ENCODE measurements at places on chromosomes 16 and 17. TPM values are rescaled to one million over a fixed set of nuclear protein-coding genes. Genes with fewer than 3 reads are reported as not detected.

DNA sequence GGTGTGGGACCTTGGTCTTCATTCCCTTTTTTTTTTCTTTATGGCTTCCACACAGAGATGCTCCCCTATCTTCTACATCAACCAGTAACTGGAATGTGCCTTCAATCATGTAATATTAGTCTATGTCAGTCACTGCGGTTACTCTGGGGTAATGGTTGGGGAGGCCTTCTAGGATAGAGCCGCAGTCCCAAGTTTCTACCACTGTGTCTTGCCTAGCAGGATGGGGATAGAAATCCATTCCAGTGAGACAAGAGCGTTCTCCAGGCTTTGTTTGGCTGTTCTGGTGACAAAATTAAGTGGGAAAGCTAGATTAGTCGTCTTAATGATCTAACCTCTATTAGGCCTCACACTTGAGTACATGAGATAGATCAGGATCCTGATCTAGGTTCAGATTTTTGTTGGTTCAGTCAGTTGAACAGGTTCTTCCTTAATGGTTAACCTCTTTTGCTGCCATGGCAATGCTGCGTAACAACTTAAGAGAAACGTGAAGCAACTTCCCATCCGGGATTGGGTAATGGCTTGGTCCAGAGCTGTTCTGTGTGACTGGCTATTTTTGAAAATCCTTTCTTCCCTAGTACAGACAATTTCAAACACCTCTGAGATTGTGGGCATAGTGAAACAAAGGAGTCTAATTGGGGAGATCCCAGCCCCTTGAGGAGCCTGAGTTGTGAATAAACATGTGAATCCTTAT, 8.7 kb downstream of the MSL1 start:
- no peak for DNase-seq

GRCh38 chr17:29100296-29100695, 57.4 kb downstream of the PIPOX start:
- DNase-seq = no peak

DNA sequence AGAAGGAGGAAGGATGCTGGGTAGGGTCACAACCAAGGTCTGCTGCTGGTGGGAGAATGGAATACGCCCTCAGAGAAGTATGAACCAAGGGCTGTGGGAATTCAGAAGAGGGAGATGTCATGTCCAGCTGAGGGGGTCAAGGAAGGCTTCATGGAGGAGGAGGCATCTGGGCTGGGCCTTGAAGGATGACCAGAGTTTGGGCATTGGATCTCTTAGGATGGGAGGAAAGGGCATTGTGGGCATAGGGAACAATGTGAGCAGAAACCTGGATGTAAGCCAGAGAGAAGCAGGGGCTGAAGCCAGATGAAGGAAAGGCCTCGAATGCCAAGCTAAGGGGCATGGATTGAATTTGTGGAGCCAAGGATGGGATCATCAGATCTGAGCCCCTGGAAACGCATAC, 49.2 kb upstream of the MAP3K14 start:
- DNase-seq = no peak

- DNase-seq = no peak
These were observed 234.4 kb downstream of the ZNF423 start for GRCh38 chr16:49621241-49622083.

DNA sequence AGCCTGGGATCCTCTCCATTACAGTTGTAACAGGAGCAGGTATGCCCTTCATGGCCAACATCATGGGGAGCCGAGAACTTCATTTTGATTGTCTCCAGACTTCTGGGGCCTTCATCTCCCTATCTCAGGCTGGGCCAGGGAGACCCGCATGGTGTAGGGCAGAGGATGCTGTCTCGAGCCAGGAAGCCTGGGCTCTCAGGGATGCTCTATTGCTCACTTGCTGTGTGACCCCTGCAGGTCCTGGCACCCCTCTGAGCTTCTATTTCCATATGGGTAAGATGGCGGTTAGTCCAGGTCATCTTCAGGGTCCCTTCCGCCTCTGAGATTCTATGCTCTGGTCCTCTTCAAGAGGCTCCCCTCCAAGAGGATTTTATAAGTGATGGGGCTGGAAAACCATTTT, 20.6 kb upstream of the RNF135 start:
- no peak for DNase-seq

DNA sequence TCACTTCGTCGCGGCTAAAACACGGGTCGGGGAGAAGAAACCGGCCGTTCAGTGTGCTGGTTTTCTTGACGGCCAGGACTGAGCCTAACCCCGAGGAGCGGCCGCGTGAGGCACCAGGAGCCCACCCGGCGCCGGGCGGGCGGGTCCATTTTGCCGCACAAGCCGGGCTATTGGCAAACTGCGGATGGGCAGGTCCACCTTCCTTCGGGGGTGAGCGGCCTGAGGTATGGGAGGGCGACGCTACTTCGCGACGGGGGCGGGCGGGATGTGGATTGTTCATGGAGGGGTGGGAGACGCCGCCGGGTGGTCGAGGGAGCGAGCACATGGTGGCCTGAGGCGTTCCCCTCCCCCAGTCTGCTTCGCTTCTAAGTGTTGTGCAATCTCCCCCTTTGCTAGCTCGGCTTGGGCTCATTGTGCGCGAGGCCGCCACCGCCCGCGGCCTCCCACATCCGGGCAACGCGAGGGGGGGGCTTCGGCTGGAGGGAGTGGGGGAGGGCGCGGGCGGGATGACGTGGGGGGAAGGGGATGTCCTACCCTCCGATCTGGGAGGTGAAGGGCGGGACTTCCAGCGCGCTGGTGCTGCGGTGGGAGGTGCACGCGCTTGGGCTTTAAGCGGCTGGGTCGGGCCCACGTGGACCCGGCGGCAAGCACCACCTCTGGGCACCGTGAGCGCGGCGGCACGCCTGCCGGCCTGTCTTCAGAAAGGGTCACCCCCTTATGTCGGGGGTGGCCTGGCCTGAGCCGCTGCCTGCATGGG, 5.9 kb upstream of the CD68 start:
- peak; percentile 94 for DNase-seq

DNA sequence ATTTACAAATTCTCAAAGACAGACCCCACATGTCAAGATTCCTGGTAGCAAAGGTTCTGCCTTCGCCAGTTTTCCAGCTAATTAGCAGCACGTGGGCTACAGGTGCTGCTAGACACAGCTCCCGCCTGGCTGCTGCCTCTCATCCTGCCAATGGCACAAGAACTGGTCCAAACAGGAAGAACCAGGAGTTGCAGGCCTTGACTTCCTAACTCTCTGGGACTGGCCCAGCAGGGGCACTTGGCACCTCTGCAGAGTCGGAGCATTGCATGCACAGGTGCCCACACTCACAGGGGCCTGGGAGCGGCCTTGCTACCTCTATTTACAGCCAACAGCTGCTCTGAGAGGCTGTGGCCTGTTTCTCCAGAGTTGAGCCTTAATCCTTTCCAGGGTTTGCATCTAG, 39.6 kb downstream of the TK2 start:
- DNase-seq = no peak

- DNase-seq = peak; percentile 82
These were observed 7.6 kb upstream of the CYTH1 start for GRCh38 chr17:78789663-78790181.

Gene CD300LB
- 0.25 TPM for polyA plus RNA-seq

Gene C16orf46
- 1.7 TPM for polyA plus RNA-seq

Gene TAF15
- polyA plus RNA-seq = 261 TPM

Gene FOXK2
- 29.2 TPM for polyA plus RNA-seq

Gene NOG
- polyA plus RNA-seq = 1.2 TPM

Data from right lung (tissue), 10 donors.